Central memory CD8-positive, alpha-beta T cell (primary cell): ENCODE measurements at places on chromosomes 11 and 22.

GRCh38 chr22:27616033-27616432 is 185.5 kb downstream of the MN1 start:
- DNase-seq, result no peak

DNA sequence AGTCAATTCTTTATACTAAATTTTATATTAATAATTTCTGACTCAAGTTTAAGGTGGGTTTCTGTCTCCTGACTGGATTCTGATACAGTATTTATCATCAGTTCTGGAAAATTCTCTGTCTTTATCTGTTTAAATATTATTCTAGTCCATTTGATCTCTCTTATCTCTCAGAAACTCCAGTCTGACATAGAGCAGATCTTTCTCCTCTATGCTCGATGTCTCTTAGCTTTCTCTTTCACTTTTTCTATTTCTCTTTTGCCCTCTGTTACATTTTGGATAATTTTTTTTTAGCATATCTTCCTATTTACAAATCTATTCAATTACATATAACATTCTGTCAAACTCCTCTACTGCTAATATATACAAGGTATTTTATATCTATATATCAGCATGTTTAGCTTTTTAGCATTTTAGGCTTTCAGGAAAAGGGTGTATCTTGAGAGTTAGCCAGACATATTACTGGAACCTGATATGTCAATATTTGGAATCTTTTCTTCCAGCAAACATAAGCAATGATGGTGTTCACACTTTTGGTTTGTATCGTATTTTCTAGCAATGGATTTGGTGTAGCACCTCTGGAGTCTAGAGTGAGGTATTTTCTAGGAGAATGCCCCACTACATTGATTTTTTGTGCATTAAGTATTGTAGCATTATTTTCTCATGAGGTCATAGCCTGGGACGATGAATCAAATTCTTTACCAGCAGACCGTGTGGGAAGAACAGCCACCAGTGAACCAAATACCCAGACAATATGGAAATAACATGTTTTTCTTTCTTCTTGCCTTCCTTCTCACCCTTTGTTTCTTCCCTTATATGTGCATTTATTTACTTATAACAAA is 4.1 kb upstream of the NNMT start:
- DNase-seq, result no peak

GRCh38 chr11:26231252-26231661 is 100.7 kb upstream of the ANO3 start:
- no peak for DNase-seq

DNA sequence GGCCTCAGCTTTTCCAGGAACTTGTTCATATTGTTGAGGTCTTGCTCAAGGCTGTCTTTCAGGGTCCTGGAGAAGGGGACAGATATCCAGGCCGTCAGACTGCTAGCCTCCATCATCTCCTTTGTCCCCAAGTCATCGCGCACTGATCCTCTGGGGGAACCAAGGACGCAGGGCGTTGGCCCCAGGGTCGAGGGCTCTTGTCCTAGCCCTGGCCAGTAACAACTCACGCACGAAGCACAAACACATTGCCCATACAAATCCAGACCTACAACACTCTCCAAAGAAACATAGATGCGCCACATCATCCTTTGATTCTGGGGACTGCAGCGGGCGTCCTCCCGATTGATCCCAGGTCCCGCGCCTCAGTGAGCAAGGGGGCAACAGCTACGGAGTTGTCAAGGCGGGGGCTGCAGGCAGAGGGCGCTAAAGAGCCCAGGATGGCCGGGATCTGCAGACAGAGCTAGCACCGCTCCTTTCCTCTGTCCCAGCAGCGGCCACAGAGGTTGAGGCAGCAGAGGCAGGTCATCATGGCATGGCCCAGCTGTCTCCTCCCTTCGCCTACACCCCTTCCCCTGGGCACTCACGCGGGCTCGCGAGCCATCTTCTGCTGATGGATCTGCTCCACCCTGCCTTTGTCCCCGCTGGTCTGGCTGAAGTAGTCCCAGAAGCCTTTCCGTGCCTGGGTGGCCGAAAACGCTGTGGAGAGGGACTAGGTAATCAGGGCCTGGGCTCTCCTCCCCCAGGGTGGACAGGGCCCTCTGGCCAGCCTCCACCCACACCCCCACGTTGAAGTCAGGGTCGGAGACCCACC is 472 bp downstream of the APOA5 start:
- peak; percentile 64 for DNase-seq

GRCh38 chr22:40654522-40655167 is 18.1 kb upstream of the MRTFA start:
- DNase-seq, result no peak

DNA sequence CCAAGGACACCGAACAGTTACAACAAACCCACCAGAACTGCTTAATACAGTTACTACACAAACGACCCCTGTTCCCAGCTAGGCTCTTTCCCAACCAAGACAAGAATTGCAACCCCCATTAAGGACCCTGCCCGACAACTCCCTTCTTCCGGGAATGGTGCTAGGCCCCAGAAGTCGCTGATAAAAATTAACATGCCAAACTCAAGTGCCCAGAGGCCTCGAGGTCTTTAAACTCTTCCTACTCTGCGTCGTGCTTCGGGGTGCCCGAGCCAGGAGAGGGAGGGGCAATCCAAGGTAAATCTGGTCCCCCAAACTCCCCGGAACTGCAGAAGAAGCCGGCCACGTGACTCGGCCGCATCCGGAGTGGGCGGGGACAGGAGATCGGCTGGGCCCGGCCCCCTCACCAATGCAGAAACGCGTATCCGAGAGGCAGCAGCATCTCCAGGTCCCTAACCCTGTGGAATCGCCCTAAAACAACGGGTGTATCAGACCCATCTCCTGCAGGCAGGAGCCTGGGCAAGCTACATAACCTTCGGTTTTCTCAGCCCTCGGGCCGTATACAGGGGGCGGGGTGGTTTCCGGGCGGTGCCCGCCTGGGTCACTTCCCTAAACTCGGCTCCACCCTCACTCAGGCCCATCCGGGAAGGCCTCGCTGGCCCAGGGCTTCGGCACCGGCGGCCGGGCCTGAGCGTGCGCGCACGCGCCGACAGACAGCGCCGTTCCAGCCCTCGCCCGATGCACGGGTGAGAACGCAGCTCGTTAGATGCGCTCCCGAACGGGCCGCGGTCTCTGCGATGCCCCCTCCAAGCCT is 1.1 kb downstream of the CFL1 start:
- DNase-seq, result peak; percentile 74

GRCh38 chr22:36797374-36797773 is 19.5 kb downstream of the PVALB start:
- no peak for DNase-seq
